ENCODE measurements at places on chromosomes 5 and 9. TPM values are rescaled to one million over a fixed set of nuclear protein-coding genes. Genes with fewer than 3 reads are reported as not detected.

GRCh38 chr5:112366987-112367386, 52.1 kb downstream of the EPB41L4A start:
- no peak overlapping the region for H3K4me3 ChIP-seq
- DNase-seq: no peak
- no peaks in the 10 kb centered on the region for H3K36me3 ChIP-seq
- no peaks in the 10 kb centered on the region for H3K4me1 ChIP-seq

- peaks cover 21% of the 10 kb centered on the region for H3K4me1 ChIP-seq
- H3K27ac ChIP-seq: no peak overlapping the region
- no peaks in the 10 kb centered on the region for H3K27me3 ChIP-seq
- no peak overlapping the region for H3K4me3 ChIP-seq
- H3K36me3 ChIP-seq: peaks cover 2% of the 10 kb centered on the region
- DNase-seq: no peak
Measured at GRCh38 chr5:57111993-57112392, 61.9 kb upstream of the GPBP1 start.

The BNC2 gene
- not detected for total RNA-seq

- H3K27ac ChIP-seq: no peak overlapping the region
- no peak overlapping the region for H3K4me3 ChIP-seq
- H3K4me1 ChIP-seq: no peaks in the 10 kb centered on the region
- H3K27me3 ChIP-seq: no peaks in the 10 kb centered on the region
- H3K36me3 ChIP-seq: no peaks in the 10 kb centered on the region
- no peak for DNase-seq
Measured at GRCh38 chr5:111930905-111931461, 174.0 kb upstream of the NREP start.

The SOWAHA gene
- not detected for total RNA-seq

The RNF20 gene
- total RNA-seq: 49.4 TPM

The SIT1 gene
- total RNA-seq: 195 TPM

The MYMK gene
- total RNA-seq: not detected

GRCh38 chr5:16574789-16575721, 41.7 kb downstream of the RETREG1 start:
- H3K4me1 ChIP-seq: peaks cover 13% of the 10 kb centered on the region
- no peak overlapping the region for H3K4me3 ChIP-seq

GRCh38 chr9:134316449-134317160, 9.7 kb upstream of the RXRA start:
- no peak overlapping the region for H3K4me3 ChIP-seq
- no peaks in the 10 kb centered on the region for H3K36me3 ChIP-seq
- H3K27me3 ChIP-seq: peaks cover 13% of the 10 kb centered on the region
- no peaks in the 10 kb centered on the region for H3K4me1 ChIP-seq
- no peak overlapping the region for H3K27ac ChIP-seq

GRCh38 chr9:127519301-127520166, 68.2 kb downstream of the LRSAM1 start:
- H3K27ac ChIP-seq: peak overlapping the region; percentile 52
- peaks cover 3% of the 10 kb centered on the region for H3K4me1 ChIP-seq
- H3K36me3 ChIP-seq: peaks cover 35% of the 10 kb centered on the region
- no peaks in the 10 kb centered on the region for H3K27me3 ChIP-seq
- DNase-seq: peak; percentile 12
- no peak overlapping the region for H3K4me3 ChIP-seq

GRCh38 chr9:92781899-92782298, 17.3 kb upstream of the BICD2 start:
- H3K27ac ChIP-seq: no peak overlapping the region
- no peaks in the 10 kb centered on the region for H3K36me3 ChIP-seq
- H3K4me3 ChIP-seq: no peak overlapping the region
- no peaks in the 10 kb centered on the region for H3K4me1 ChIP-seq
- H3K27me3 ChIP-seq: peaks cover 13% of the 10 kb centered on the region

The ANKRD18B gene
- total RNA-seq: 0.97 TPM

GRCh38 chr9:69599232-69599971, 72.8 kb downstream of the APBA1 start:
- DNase-seq: no peak
- no peak overlapping the region for H3K27ac ChIP-seq
- peaks cover 4% of the 10 kb centered on the region for H3K27me3 ChIP-seq
- peaks cover 8% of the 10 kb centered on the region for H3K4me1 ChIP-seq
- no peaks in the 10 kb centered on the region for H3K36me3 ChIP-seq

- no peak for DNase-seq
- H3K27me3 ChIP-seq: no peaks in the 10 kb centered on the region
- no peaks in the 10 kb centered on the region for H3K36me3 ChIP-seq
- no peaks in the 10 kb centered on the region for H3K4me1 ChIP-seq
- no peak overlapping the region for H3K27ac ChIP-seq
Measured at GRCh38 chr9:114205171-114206015, 50.1 kb downstream of the COL27A1 start.

GRCh38 chr5:159106193-159106568, 6.5 kb upstream of the EBF1 start:
- peak overlapping the region; percentile 65 for H3K4me3 ChIP-seq
- peaks cover 21% of the 10 kb centered on the region for H3K4me1 ChIP-seq
- H3K36me3 ChIP-seq: peaks cover 2% of the 10 kb centered on the region
- H3K27me3 ChIP-seq: peaks cover 71% of the 10 kb centered on the region

The TSC1 gene
- total RNA-seq: 36.8 TPM

DNA sequence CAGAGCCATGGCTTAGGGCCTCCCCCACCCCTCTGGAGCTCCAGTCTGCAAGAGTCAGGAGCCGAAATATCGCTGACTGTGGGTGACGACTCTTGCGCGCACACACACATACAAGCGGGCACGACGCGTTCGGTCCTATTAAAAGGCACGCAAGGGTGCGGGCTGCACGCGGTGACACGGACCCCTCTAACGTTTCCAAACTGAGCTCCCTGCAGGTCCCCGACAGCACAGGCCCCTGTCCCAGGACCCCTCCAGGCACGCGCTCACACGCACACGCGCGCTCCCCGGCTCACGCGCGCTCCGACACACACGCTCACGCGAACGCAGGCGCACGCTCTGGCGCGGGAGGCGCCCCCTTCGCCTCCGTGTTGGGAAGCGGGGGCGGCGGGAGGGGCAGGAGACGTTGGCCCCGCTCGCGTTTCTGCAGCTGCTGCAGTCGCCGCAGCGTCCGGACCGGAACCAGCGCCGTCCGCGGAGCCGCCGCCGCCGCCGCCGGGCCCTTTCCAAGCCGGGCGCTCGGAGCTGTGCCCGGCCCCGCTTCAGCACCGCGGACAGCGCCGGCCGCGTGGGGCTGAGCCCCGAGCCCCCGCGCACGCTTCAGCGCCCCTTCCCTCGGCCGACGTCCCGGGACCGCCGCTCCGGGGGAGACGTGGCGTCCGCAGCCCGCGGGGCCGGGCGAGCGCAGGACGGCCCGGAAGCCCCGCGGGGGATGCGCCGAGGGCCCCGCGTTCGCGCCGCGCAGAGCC, at the start of gene GRIN1:
Gene GRIN1 (plus strand): TSS at position 433 of the 746 bp plus-strand sequence. CDS start 333 bp downstream, outside the sequence.
- peaks cover 50% of the 10 kb centered on the region for H3K27me3 ChIP-seq
- peaks cover 14% of the 10 kb centered on the region for H3K4me1 ChIP-seq
- H3K4me3 ChIP-seq: no peak within 1 kb of the TSS
- no peak within 1 kb of the TSS for H3K27ac ChIP-seq
- H3K36me3 ChIP-seq: no peaks in the 10 kb centered on the region

The SAPCD2 gene
- total RNA-seq: 40.6 TPM

GRCh38 chr5:82106756-82107155, 134.9 kb downstream of the ATG10 start:
- H3K27ac ChIP-seq: no peak overlapping the region
- no peaks in the 10 kb centered on the region for H3K27me3 ChIP-seq
- H3K4me1 ChIP-seq: peaks cover 5% of the 10 kb centered on the region

- H3K36me3 ChIP-seq: peaks cover 29% of the 10 kb centered on the region
- peak overlapping the region; percentile 99 for H3K4me3 ChIP-seq
- peak overlapping the region; percentile 95 for H3K27ac ChIP-seq
- no peaks in the 10 kb centered on the region for H3K27me3 ChIP-seq
- DNase-seq: no peak
- H3K4me1 ChIP-seq: peaks cover 53% of the 10 kb centered on the region
Measured at GRCh38 chr9:5630081-5630507, 1.2 kb downstream of the RIC1 start.

The CCNI2 gene
- 6.2 TPM for total RNA-seq

The TCERG1 gene
- 95.3 TPM for total RNA-seq

The GARNL3 gene
- 1.6 TPM for total RNA-seq

DNA sequence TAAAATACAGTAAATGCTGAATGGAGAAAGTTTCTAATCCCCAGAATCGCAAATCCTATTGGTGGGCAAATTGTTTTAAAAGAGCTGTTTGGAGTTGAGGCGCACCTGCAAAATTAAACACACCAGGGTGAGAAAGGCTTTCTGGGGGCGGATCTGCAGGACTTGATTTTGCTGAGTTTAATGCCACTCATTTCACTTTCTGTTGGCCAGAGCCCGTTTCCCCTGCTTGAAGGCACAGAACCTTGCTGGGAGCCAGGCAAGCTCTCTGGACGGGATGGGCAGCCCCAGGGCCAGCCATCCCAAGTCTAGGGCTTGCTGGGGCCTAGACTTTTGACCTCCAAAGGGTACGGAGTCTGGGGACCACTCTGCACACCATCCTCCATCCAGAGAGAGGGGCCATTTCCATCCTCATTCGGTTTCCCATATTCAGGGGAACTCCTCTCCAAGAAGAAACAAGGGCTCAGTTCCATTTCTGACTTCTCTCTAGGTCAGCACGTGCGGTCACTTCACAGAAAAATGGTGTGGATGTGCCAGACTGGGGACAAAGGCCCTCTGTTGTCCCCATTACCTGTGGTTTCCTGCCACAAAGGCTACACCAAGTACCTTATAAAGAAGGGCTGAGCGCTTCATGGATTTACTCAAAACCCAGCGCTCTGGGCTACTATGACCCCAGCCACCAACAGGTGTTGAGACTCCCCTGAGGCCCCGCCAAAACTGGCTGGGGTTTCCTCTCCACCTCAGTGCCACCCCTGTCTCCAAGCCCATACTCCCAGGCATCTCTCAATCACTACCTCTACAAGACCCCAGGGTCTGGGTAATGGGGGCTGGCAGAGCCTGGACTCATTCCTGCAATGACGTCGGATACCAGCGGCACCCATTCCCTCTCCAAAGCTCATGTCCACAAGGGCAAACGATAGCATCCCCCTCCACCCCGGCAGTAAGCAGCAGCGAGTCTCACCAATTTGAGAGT, 170.0 kb downstream of the AUH start:
- DNase-seq: no peak
- H3K36me3 ChIP-seq: peaks cover 22% of the 10 kb centered on the region
- H3K27ac ChIP-seq: peak overlapping the region; percentile 85
- H3K4me3 ChIP-seq: peak overlapping the region; percentile 55
- H3K27me3 ChIP-seq: no peaks in the 10 kb centered on the region
- peaks cover 69% of the 10 kb centered on the region for H3K4me1 ChIP-seq

All from activated CD4-positive, alpha-beta T cell treated with anti-CD3 and anti-CD28 coated beads, Interleukin-2, amount 10 ng/mL, durations not matched to agents 7 days and 5 days (primary cell).